Activated CD4-positive, CD25-positive, alpha-beta regulatory T cell treated with anti-CD3 and anti-CD28 coated beads, Interleukin-2, amount 50 U/mL, for 72 hours (primary cell): ENCODE measurements at places on chromosomes 1 and 21.

GRCh38 chr1:91510754-91511153 lies 10.1 kb downstream of the CDC7 start:
- no peak for DNase-seq

- DNase-seq: no peak
Measured at GRCh38 chr1:20190256-20191160, 4.2 kb upstream of the PLA2G2C start.

- no peak for DNase-seq
Measured at GRCh38 chr1:216739793-216740192, 16.6 kb upstream of the ESRRG start.

DNA sequence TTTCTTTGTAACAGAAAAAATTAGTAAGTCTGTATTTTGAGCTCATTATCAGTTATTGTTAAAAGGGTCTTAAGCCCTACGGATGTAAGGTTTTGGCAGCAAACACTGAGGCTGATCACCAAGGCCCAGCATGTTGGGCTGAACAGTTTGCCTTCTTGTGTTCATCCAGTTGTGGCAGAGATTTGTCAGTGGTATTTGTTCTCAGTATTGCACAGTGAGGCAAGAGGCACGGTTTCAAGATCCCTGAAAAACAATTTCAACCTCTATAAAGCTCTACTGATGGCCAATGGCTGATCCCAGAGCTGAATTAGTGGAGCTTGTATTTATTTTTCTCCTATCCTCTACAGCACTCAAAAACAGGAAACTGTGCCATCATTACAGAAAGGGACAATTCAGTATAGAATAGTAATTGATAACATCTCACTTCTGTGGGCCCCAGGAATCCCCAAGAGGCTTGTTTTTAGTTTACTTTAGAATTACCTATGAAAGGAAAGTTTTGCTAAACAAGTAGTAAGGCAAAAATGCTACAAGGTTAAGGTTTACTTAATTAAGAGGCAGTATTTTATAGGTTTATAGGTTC lies 191.8 kb upstream of the RAB4A start:
- DNase-seq: no peak

DNA sequence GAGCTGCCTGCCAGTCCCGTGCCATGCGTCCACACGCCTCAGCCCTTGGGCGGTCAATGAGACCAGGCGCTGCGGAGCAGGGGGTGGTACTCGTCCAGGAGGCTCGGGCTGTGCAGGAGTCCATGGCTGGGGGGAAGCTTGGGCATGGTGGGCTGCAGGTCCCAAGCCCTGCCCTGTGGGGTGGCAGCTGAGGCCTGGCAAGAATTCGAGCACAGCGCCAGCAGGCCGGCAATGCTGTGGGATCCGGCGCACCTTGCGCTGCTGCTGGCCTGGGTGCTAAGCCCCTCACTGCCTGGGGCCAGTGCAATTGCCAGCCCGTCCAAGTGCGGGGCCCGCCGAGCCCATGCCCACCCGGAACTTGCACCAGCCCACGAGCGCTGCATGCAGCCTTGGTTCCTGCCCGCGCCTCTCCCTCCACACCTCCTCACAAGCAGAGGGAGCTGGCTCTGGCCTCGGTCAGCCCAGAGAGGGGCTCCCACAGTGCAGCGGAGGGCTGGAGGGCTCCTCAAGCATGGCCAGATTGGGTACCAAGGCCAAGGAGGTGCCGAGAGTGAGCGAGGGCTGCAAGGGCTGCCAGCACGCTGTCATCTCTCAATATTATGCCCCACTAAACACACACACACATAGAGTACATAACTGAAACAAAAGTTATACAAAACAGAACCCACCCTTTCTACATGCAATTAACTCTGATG lies 307.7 kb downstream of the LMO4 start:
- DNase-seq: no peak

DNA sequence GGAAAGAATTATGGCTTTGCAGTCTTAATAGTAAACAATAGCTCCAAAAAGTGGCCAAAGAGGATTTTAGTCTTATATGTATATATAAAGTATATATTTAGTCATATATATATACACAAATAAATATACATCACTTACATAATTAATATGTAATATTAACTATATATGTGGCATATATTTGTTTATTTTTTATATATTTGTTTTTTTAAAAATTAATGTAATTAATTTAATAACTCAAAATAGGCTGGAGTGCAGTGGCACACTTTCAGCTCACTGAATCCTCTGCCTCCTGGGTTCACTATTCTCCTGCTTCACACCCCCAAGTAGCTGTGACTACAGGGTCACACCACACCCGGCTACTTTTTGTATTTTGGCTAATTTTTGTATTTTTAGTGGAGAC lies 532.6 kb downstream of the KCNT2 start:
- no peak for DNase-seq

DNA sequence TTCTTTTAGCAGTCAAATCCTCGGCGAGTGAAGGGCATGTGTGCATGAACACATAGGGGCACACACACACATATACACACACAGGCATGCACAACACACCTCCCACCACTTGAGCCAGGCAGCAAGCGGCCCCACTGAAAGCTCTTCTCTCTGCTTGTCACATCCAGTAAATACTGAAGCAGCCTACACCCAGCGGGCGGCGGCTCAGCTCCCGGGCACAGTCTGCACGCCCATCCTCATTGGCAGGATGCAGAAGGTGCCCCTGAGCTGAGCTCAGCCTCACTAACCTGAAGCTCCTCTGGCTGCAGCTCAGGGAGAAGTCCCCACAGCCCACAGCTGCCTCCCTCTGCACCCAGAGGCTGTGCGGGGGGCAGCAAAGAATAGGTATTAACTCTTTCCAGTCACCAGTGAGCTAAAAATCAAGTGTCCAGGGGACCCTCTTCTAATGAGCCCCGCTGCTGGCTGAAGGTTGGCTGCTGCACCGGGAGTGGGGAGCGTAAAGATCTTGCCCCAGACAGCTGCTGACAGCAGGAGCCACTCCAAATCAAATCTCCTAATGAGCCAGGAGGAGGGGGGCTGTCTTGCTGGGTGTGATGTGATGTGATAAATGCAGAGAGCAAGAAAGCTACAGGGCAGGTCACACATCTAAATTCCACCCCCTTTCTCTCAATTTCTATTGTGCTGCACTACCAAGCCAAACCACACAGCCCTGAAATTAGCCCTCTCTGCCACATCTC lies 12.5 kb downstream of the RGS8 start:
- no peak for DNase-seq

GRCh38 chr1:83625646-83626045 lies 373.3 kb downstream of the TTLL7 start:
- DNase-seq: no peak

- DNase-seq: no peak
Measured at GRCh38 chr1:93694819-93695218, 13.2 kb upstream of the BCAR3 start.

DNA sequence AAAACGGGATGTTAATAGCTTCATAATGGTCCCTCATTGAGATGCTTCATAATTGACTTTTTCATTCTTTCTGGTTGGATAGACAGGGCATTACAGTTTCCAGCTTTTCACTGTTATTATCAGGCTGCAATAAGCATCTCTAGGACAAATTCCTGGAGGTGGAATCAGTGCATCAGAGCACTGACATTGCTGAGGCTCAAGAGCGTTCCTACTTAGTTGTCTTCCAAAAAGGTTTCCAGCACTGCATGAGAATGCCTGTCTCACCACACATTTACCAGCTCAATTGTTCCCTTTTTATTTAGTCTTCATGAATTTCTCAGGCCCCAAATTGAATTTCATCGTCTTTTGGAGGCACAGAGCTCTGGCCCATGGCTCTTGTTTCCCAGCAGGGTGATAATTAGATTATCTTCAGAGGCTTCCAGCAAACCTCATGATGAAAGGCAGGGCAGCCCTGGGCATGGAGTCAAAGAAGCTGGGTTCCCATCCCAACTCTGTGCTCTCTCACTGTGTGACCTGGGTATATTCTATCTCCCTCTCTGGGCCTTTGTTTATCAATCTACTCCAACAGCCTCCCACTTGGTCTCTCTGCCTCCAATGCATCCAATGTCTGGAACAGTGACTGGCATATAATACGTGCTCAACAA lies 451.4 kb downstream of the PTPRU start:
- DNase-seq: no peak

GRCh38 chr21:36463991-36464390 lies 15.9 kb downstream of the CLDN14 start:
- DNase-seq: no peak

DNA sequence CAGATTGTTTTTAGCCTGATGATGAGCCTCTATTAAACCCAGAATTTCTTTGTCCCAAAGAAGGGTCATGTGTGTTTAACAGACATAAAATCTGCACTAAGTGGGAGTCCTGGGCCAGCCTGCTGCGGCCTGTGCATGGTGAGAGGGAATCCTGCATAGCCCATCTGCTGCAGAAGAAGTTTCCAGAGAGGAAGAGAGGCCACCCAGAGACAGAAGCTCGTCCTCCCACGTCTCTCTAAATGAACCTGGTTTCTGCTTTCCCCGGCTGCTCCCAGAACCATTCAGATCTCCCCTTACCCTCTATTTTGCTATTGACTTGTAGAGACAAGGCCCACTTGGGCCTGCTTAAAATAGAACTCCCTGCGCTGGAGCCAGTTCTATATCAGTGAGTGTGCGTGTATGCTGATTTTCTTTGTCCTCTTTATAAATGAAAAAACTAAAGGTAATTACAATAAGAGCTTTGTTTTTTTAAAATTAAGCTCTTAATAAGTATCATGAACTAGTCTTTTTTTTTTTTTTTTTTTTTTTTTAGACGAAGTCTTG lies 142.8 kb upstream of the RAB4A start:
- no peak for DNase-seq

DNA sequence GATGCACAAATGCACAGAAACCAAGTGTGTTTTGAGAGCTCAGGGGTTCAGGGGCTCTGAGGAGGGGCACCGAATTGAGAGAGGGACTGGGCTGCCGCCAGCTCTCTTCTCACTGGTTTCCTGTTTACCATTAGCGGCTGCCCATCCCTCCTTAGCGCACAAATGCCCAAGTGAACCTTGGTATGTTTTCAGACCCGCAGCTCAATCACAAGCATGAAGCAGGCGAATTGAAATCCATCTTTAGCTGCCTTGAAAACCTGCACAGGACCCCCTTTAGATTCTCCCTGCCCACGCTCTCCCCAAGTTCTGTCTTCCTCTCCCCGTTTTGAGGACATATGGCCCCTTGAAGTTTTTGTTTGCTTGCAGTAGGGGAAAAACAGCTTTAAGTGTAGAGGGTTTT lies 61.1 kb upstream of the ACOT11 start:
- DNase-seq: no peak

GRCh38 chr1:25802915-25803314 lies 2.9 kb downstream of the SELENON start:
- DNase-seq: no peak

GRCh38 chr1:246418565-246419312 lies 88.3 kb downstream of the SMYD3 start:
- no peak for DNase-seq

- peak; percentile 38 for DNase-seq
Measured at GRCh38 chr21:45550522-45551210, 8.4 kb upstream of the SLC19A1 start.

GRCh38 chr1:171127099-171127498 lies 36.4 kb downstream of the FMO3 start:
- no peak for DNase-seq

GRCh38 chr1:28341591-28341990 lies 12.8 kb downstream of the MED18 start:
- DNase-seq: no peak

GRCh38 chr1:40899230-40899870 lies 37.2 kb upstream of the CITED4 start:
- DNase-seq: no peak

DNA sequence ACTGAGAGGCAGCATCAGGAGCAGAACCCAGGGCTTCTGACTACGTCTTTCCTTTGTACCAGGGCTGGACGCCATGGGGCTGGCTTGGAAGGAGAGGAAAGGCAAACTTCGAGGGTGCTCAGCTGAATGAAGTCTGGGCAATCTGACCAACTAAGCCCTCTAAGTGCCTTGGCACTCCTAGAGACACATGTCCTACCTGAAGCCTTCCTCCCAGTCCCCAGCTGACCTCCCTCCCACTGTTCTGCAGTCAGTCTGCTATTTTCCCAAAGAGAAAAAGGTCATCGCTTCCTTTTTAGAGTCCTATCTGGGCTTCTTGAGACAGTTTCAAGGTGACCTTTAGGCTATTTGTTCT lies 5.2 kb downstream of the SLC9A1 start:
- DNase-seq: no peak

DNA sequence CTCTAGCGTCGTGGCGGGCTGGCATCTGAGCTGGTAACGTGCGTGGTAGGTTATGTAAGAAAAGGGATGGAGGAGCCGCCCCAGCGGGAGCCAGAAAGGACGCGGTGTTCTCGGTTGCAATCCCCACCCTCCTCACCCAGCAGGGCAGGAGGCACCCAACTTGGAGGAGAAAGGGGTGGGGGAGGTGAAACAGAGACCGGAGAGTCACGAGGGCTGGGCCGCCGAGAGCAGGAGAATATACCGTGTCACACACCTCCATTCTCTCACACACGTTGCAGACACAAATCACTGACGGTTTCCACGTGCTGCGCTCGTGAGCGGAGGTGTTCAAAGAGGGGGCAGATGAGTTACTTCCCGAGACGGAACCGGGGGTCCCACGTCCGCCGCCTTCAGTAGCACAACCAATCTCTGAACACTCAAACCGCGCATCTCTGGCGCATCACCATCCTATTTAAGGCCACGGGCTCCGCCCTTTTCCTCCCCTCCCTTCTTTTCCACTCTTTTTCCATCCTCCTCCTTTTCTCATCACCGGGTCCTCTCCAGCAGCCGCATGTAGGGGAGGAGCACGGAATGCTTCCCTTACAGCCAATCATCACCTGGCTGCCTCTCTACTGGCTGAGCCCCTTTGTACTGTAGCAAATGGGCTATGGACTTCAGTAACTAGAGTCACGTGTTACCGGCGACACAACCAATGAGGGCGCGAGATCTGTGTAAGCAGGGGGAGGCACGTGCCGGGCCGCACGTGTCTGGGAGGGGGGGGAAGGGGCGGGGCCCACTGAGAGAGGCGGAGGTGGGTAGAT lies at the start of gene CIART:
Gene CIART, plus strand, starts transcription at position 797 of the 800 bp plus-strand sequence. CDS start 714 bp downstream, outside the sequence.
- DNase-seq: peak; percentile 66

DNA sequence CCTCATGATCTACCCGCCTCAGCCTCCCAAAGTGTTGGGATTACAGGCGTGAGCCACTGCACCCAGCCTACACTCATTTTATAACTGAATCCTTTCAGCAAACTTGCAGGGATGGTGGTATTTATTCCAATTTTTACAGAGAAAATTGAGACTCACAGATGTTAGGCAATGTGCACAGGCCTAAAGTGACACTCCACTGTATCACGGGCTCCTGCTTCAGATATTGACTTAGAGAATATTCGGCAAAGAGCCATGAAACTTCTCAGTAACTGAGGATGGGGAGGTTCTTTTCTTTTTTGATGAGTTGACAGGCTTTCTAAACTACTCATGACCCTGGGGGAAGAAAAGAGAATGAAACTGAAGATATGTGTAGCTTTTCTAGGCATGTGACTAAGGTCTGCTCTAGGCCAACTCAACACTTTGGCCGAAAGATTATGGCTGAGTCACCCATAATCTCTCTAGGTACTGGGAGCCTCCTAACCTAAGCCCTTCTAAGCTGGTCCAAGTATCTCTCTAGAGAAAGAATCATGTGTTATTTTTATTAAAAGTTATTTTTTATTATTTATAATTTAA lies 19.9 kb upstream of the PTCH2 start:
- no peak for DNase-seq

- no peak for DNase-seq
Measured at GRCh38 chr1:193549081-193549480, 362.7 kb upstream of the B3GALT2 start.
